Naive thymus-derived CD4-positive, alpha-beta T cell (primary cell): ENCODE measurements at places on chromosomes 11 and 22.
A peak's percentile ranks its signal among the peaks of the same experiment; 100 is the strongest.

- no peak for DNase-seq
Measured at GRCh38 chr11:44968510-44968909, 17.8 kb upstream of the TP53I11 start.

- no peak for DNase-seq
Measured at GRCh38 chr11:33952805-33953204, 60.9 kb upstream of the LMO2 start.

DNA sequence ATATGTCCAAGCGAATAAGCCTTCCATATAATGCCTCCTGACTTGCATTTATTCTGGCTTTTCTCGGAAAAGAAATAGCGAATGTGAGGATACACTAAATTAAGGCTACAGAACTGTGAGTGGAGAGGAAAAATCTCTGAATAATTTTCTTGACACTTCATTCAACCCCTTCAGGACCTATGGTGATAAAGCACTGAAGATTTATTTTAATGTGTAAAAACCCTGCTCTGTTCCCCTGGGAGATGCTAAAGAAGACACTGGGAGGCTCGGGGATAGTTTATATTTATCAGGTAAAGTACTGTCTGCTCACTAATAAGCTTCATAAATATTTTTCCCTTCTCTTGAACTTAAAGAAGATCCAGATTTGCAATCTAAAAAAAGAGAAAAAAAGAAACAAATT lies 895.8 kb downstream of the OPCML start:
- no peak for DNase-seq

- DNase-seq = no peak
Measured at GRCh38 chr11:28490773-28491382, 382.7 kb downstream of the METTL15 start.

- DNase-seq = no peak
Measured at GRCh38 chr11:134944131-134944530, 532.1 kb upstream of the B3GAT1 start.

- DNase-seq = no peak
Measured at GRCh38 chr11:18080451-18080850, 25.4 kb downstream of the SAAL1 start.

- DNase-seq = no peak
Measured at GRCh38 chr11:107741044-107741823, 29.4 kb upstream of the SLN start.

- DNase-seq = no peak
Measured at GRCh38 chr22:48886604-48887393, 940.9 kb downstream of the BRD1 start.

- DNase-seq = no peak
Measured at GRCh38 chr22:43985532-43985931, 30.3 kb downstream of the SAMM50 start.

GRCh38 chr11:70463478-70464255 lies 65.3 kb downstream of the CTTN start:
- DNase-seq = no peak

DNA sequence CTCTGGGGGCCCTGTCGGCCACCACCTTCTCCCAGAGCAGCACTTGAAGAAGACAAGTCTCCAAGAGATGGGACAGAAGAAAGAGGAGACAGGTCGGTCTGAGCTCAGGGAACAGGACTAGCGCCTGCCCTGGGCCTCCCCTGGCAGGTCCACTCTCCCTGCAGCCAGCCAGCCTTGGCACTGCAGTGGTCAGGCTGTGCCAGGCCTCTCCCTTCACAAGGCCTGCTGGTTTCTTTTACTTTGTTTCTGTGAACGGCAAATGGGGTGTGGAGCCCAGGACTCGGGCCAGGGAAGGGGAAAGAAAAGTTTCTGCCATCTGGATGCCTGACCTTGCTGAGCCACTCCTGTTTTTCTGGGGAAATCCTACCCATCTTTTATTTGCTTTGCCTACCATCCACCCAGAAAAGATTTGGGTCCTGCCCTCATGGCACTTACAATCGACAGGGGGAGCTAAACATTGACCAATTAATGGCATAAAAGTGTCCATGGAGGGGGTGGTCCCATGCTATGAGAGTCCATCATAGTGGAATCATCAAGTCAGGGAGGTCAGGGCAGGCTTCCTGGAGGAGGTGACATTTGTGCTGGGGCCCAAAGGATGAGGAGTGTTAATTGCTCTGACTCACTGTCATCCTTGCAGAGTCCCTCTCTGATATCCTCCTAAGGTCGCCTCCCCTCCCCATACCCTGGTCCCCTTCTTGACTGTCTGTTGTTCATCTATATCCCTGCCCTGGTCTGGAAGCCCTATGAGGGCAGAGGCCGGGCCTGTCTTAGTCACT lies 65.2 kb downstream of the NFAM1 start:
- no peak for DNase-seq

DNA sequence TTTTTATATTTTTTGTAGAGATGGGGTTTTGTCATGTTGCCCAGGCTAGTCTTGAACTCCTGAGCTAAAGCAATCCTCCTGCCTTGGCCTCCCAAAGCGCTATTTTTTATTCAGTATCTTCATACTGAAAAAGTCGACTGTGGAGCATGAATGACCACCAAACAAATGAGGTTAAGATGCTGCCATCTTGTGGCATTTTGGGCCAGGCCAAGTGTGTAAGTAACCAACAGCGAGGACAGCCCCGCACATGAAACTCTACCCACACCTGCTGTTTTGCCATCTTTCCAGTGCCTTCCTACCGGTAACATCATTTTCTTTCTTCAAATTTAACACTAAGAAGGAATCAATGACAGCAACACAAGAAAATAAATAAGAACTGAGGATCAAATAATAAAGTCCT lies 32.2 kb upstream of the AQP11 start:
- no peak for DNase-seq

DNA sequence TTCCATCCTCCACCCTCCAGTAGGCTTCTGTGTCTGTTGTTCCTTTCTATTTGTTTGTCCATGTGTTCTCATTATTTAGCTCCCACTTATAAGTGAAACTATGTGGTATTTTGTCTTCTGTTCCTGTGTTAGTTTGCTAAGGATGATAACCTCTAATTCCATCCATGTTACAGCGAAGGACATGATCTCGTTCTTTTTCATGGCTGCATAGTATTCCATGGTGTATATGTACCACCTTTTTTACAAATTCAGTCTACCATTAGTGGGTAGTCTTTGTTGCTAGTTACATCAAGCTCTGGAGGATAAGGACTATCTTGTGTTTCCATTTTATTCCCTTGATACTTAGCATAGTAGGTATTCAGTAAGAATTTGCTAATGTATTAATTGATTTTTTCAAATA lies 664.2 kb upstream of the FAT3 start:
- no peak for DNase-seq

DNA sequence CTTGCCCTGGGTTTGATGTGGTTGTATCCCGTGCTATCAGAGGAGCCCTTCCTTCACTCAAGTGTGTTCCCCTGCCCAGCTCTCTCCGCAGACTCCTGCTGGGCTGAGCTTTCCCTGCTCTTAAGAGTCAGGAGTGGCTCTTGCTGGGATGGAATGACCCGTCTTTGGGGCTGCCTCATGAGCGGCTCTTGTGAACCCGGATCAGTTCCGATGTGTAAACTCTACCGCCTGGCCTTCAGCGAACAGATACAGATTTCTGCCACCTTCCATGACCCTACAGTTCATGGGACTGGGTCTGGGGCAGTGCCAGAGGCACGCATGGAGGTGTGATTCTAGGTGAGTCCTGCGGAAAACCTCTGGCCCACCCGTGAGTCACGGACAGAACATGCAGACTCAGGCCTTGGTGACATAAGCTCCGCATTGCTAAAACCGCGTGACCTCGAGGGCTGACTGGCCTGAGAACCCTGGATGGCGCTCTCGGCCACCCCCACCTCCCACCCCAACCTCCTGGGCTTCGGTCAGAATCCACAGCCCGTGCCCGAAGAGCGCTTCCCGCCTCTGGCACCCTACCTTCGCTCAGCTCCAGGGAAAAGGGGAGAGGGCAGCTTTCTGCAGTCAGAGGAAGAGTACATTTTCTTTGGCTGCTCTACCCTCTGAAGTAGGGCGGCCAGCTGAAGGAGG lies 1.3 kb upstream of the ZBTB16 start:
- DNase-seq = no peak

DNA sequence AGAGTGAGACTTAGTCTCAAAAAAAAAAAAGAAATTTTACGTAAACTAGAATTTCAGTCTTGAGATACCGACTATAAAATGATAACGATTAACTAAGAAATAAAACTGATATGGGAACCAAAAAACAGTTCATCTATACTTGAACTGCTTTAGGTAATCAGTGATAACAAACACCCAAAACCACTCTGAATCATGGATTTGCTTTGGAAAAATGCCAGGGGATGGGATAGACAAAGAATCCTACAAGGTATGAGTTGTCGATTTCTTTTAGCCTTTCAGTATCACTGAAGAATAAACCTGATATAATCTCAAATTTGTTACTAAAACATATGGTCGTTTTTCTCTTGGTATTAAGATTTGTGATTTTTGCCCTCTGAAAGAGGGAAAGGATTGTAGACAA lies 13.7 kb downstream of the CSTF3 start:
- DNase-seq = no peak

- peak; percentile 84 for DNase-seq
Measured at GRCh38 chr22:39900306-39901227, at the start of gene GRAP2. GRAP2 (plus strand) TSS chr22:39901084; CDS start chr22:39947107, 46,023 bp downstream.

DNA sequence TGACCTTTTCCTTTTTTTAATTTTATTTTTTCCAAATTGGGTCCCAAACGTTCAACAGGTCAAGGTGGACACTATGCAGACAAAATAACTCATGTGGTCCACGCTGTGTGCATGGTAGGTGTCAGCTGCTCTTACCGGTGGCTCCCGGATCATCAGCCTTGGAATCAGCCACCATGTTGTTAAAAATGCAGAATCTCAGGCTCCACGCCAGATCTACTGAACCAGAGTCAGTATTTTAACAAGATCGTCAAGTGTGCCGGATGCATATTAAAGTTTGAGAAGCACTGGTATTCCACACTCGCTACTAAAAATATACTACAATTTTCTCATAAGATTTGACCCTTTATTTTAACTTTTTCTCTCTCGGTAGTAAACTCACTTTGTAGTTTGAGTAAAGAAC lies 553 bp upstream of the LDLRAD3 start:
- DNase-seq = no peak

DNA sequence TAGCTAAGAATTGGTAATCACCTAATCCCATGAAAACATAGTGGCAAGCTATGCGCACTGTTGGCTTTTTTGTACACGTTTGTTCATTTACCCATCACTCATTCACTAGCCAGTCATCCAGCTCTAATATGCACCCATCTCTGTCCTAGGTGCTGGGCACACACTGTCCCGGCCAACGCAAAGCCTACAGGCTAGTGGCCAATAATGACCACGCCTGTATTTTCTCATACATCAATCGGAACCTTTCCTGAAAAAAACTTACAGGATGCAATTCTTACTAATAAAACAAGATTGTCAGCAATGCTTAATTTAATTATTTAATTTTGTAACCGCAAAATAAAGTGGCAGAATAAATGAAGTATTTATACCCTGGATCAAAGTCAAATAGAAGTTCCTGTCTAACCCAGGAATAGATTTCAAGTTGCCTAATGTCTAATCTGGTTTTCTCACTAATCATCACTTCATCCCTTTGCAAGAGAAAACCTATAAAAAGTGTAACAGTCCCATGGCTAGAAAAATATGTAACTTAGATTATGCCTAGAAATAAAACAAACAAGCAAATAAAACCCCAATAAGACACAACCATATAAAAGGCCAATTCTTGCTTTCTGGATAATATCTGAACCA lies 143.3 kb upstream of the BLID start:
- DNase-seq = no peak

DNA sequence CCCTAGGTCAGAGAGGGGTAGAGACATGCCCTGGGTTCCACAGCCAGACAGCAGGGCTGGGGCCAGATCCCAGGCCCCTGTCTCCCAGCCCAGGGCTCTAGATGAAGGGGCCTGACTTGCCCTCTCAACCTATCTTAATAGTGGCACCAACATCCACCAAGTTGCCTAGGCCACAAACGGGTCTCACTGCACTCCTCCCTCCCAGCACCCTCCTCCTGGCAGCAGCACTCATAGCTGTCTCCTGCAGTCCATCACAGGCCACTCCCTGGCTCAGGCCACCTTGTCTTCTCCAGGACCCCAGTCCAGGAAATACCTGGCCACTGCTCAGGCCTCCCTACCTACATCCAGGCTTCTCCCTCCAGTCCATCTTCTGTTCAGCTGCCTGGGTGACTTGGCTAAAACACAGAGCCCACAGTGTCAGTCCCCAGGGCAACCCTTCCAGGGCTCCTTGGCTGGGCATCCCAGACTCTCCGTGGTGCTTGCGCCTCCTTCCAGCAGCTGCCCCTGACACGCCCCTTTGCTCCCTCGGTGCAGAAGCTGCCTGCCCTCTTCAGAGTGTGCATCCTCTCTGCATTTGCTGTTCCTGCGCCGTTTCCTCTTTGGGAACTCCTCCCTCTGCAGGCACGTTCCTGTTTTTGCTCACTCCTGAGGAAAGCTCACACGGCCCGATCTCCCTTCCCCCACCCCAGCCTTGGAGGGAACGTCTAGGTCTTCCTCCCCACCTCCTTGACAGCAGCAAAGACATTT lies 40.5 kb downstream of the LRRC32 start:
- no peak for DNase-seq

- no peak for DNase-seq
Measured at GRCh38 chr11:72423840-72424239, 10.5 kb downstream of the CLPB start.

- no peak for DNase-seq
Measured at GRCh38 chr11:34549271-34549670, 35.7 kb upstream of the ELF5 start.

GRCh38 chr11:42526426-42526825 lies 785.4 kb upstream of the API5 start:
- no peak for DNase-seq

- no peak for DNase-seq
Measured at GRCh38 chr22:47357493-47357892, 595.0 kb downstream of the TBC1D22A start.

- DNase-seq = no peak
Measured at GRCh38 chr22:46437671-46438440, 99.6 kb downstream of the CELSR1 start.

GRCh38 chr11:67054836-67055523 lies 1.7 kb upstream of the RHOD start:
- no peak for DNase-seq

DNA sequence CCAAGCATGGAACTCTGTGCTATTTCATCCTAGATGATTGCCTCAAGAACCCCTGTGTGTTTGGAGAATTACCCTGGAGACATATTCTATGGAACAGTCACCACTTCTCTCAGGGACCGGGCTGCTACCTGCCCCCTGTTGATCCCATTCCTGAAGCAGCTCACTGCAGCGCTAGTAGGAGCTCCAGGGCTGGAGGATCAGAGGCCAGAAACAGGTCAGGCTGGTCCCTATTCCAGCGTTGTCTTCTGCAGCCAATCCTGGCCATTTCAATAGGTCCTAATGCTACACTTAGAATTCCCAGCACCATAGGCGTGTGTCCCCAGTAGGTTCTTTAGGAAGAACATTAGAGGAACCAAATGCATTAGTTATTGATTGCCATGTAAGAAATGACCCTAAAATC lies 48.9 kb downstream of the BTG4 start:
- no peak for DNase-seq

- DNase-seq = no peak
Measured at GRCh38 chr11:16262645-16262955, 93.7 kb downstream of the SOX6 start.

DNA sequence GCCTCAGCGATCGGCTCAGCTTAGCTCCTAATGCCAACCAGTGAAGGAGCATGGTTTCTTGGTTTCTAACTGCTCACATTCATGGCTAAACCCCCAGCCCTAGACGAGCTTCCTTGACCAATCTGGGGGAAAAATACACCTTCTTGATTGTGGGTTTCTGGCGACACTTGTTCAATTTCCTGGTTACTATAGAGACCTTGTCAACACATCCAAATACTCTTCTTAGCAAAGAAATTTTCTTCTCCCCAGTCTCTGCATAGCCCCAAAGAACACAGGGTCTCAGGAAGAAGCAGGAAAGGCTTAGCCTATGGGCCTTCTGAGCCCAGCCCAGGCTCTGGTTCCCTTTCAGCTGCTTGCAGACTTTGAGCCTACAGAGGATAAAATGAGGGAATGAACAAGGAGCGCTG lies 88.5 kb upstream of the SYT13 start:
- peak; percentile 37 for DNase-seq
